ENCODE measurements at places on chromosomes 2 and 18.

- DNase-seq, result peak; percentile 33
These were observed 57.4 kb downstream of the RHBDD1 start for GRCh38 chr2:226893216-226893615.

DNA sequence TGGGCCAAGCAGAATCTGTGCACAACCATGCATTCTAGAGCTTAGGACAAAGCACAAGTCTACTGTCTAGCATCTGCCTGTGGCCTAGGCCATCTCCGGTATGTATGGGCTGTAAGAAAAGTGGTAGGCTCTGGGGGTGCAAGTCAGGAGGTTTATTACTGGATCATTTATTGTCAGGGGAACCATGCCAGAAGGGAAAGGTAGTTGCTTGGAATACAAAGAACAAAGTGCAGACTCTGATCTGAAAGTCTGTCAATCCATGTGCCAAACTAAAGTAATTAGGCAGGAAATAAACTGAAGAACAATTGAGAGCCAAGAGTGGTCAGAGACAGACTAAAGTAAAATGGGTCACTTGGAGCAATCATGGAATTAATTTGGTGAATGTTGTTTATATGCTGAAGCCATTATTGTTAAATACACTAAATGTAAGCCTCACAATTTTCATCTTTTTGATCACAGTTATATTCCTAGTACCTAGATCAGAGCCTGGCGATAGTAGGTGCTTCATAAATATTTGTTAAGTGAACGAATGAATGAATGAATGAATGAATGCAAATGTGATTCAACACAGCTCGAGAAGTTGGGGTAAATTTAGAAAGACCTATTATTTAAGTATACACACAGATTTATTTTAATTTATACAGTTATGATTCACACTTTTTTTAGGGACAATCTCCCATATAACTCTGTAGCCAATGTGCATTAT, 260.7 kb upstream of the STON1 start:
- no peak for DNase-seq

- no peak for DNase-seq
These were observed 693.9 kb upstream of the ID2 start for GRCh38 chr2:7987992-7988391.

DNA sequence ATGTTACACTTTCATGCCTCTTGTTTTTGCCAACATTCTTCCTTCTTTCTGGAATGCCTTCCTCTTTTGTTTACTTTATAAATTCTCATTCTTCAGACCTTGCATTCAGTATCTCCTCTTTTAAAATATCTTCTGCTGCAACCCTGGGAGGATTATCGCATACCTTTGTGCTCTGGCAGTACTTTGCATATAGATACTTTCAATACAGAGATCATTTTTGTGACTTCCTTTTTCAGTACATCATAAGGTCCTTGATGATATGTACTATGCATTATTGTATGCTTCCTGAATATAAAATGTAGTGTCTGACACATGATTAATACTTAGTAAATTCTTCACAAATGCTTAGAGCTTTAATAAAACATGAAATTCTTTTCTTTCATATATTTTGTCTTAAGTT, 538.7 kb downstream of the TRIB2 start:
- DNase-seq, result no peak

DNA sequence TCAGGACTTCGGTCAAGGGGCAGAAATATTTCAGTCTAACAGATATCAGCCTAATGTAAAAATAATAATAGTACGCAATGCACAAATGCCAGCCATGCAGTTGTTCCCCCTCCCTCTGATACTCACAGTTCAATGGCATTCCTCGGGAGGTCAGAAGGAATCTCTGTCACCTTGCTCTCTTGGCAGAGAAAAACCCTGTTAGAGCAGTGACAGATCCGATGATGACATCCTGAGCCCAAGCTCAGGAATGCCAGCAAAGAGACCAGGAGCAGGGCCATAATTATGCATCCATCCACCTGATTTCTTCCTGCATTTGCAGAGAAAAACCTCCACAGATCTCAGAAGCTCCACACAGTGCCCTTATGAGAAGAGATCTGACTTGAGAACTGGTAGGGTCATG, at the start of gene FSHR:
Gene FSHR (minus strand): TSS at position 376 of the 400 bp plus-strand sequence. CDS start 98 bp downstream, at position 278.
- DNase-seq, result no peak
